ENCODE measurements at places on chromosomes 2 and 18.

GRCh38 chr2:16226943-16227664 is 286.8 kb downstream of the MYCN start:
- no peak for DNase-seq

GRCh38 chr2:149180226-149180875 is 141.9 kb downstream of the LYPD6B start:
- no peak for DNase-seq

DNA sequence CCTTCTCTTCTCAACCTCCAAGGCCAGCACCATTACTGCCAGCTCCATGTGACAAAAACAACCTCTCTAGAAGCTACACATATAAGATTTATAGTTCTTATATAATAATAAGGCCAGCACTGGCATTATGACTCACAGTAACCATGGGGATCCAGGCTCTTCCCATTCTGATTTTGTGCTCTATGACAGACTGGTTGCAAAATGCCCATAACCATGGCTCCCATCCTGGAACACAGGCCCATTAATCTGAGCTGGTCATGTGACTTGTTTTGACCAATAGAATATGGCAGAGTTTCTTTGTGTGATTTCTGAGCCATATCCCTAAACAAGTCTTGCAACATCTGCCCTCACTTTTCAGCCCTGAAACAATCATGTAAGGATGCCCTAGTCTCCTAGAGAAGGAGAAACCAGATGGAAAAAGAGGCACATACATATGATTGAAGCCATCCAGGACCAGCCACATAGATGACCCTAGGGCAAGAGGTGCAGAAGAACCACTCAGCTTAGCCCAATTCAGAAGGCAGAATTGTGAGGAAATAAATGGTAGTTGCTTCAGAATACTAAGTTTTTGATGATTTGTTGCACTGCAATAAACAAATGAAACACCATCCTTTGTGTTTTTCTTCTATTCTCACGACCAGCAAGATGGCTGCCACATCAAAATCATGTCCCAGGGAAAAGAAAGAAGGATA is 173.9 kb downstream of the SUCLG1 start:
- DNase-seq: no peak

DNA sequence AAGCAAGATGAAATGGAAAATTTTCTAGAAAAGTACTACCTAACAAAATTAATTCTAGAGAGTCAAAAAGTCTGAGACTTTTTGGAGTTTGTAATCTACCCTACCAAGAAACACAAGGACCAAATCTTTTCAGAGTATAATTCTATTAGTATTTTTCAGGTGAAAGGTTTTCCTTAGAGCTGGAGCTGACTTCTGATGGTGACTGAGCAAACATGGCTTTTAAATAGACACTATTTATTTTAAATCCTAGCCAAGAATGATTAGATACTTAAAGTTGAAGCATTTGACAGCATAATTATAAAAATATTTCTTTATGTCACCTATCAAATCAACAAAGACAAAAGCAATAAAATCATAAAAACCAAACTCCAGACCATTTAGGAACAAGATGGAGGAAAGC is 26.6 kb downstream of the ZC3H6 start:
- no peak for DNase-seq

GRCh38 chr2:182020286-182021070 is 34.8 kb downstream of the PPP1R1C start:
- DNase-seq: no peak

GRCh38 chr2:102551329-102552096 is 67.8 kb upstream of the SLC9A2 start:
- no peak for DNase-seq

DNA sequence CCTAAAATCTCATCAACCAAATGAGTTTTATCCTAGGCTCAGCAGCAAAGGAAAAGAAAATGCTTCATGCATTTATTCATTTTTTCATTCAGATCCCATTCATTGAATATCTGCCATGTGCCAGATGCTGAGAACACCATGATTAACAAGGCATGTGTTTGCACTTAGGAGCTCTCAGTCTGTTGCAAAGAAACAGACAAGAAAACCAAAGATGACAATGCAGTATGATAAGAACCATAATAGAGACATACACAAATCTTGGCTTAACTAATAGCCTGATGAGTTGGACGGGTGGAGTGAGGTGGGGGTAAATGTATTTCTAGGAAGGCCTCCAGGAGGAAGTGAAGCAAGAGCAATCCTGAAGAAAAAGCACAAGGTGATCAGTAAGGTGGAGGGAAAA is 177.8 kb upstream of the SCN7A start:
- no peak for DNase-seq

GRCh38 chr2:85215448-85216401 is 82.5 kb downstream of the TCF7L1 start:
- no peak for DNase-seq

DNA sequence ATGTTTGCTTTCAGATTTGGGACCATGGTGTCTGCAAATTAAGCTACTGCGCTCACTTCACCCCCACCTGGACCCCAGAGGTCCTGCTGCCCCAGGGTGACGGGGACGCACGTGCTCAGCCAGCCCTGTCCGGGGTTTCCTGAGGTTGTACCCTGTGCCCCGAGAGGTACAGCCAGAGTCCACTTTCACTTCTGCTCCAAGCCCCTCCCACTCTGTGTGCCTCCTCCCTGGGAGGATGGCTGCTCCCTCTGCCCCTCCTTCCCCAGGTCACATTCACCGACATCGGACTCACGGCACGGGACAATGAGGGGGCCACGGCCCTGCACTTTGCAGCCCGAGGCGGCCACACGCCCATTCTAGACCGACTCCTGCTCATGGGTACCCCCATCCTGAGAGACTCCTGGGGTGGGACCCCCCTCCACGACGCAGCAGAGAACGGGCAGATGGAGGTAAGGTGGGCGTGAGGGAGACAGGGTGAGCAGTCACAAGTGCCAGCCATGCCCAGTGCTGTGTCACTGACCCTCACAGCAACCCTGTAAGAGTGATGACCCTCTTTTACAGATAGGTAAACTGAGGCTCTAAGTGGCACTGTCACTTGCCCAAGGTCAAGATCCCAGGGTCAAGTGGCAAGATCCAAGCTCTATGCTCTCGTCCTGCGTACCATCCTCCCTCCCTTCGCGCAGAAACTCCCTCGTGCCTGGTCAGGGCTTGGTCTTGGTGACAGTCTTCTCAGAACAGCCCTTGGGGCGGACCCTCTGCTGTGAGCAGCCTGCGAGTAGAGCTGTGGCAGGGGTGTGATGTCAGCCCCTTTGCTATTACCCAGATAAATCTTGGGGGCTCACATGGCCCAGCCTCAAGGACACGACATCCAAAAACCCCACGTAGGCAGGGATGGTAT is 7.6 kb downstream of the ESPNL start:
- DNase-seq: no peak

All from NCI-H1930 (cell line).